ENCODE measurements at places on chromosomes 4 and X. TPM values are rescaled to one million over a fixed set of nuclear protein-coding genes. Genes with fewer than 3 reads are reported as not detected.

TRPC5OS gene
- polyA plus RNA-seq: 0.13 TPM

TSC22D3 gene
- polyA plus RNA-seq: 160 TPM

MAGEA2B gene
- not detected for polyA plus RNA-seq

GRCh38 chrX:27229721-27230120 lies 233.4 kb downstream of the PPP4R3C start:
- no peak for DNase-seq

Data from kidney (tissue), 22 donors.